ENCODE measurements at places on chromosomes 2 and 18.

- DNase-seq: no peak
Measured at GRCh38 chr2:157696036-157696435, 67.4 kb upstream of the ACVR1C start.

- no peak for DNase-seq
Measured at GRCh38 chr2:188193230-188193629, 98.4 kb upstream of the GULP1 start.

DNA sequence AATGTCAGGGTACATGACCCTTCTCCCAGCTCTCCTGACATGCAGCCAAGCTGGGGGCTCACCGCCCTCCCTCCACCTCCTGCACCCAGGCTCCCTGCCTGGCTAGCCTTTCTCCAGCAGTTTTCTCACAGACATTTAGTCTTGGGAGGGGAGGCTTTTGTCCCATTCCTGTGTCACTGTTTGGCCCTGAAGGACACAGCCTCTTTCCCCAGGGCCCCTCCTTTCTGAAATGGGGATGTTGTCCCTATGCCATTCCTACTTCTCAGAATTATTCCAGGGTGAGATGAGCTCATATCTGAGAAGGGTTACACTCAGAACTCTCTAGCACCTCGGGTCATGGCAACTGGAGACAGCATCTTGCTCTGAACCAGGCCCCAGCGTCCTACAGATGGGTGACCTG lies 47.3 kb upstream of the MRPL33 start:
- no peak for DNase-seq

- DNase-seq: no peak
Measured at GRCh38 chr2:5515693-5516092, 176.5 kb upstream of the SOX11 start.
